ENCODE measurements at places on chromosomes 11 and 22.
A peak's percentile ranks its signal among the peaks of the same experiment; 100 is the strongest.

GRCh38 chr11:475941-476340 lies 25.9 kb downstream of the PTDSS2 start:
- no peak for DNase-seq

GRCh38 chr11:57353446-57353845 lies 15.3 kb downstream of the P2RX3 start:
- no peak for DNase-seq

- DNase-seq = peak; percentile 96
Measured at GRCh38 chr11:130478204-130478701, 29.8 kb downstream of the ADAMTS15 start.

- no peak for DNase-seq
Measured at GRCh38 chr11:32870676-32871075, 21.9 kb upstream of the QSER1 start.

DNA sequence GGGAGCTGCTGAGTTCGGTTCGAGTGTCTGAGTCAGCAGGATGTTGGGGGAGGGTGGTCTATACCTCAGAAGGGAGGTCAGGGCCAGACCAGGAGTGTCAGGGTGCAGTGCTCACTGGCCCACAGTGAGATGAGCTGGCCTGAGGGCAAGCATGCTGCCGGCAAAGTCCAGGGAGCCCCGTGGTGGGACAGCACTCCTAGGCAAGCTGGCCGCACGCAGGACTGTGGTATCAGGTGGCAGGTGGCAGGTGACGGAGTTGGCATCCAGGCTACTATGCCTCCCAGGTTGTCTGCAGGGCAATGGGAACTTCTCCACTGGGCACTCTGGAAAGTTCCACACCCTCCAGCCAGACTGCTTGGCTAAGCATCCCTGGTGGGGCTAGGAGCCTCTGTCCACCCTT lies 4.8 kb downstream of the FGF3 start:
- DNase-seq = no peak

Measured in fibroblast of villous mesenchyme (primary cell).